ENCODE measurements at places on chromosomes 6 and 20. TPM values are rescaled to one million over a fixed set of nuclear protein-coding genes. Genes with fewer than 3 reads are reported as not detected.

GRCh38 chr6:49923826-49924225 lies 40.1 kb downstream of the DEFB114 start:
- DNase-seq = no peak

- DNase-seq = no peak
These were observed 4.5 kb downstream of the PI3 start for GRCh38 chr20:45179166-45179565.

DNA sequence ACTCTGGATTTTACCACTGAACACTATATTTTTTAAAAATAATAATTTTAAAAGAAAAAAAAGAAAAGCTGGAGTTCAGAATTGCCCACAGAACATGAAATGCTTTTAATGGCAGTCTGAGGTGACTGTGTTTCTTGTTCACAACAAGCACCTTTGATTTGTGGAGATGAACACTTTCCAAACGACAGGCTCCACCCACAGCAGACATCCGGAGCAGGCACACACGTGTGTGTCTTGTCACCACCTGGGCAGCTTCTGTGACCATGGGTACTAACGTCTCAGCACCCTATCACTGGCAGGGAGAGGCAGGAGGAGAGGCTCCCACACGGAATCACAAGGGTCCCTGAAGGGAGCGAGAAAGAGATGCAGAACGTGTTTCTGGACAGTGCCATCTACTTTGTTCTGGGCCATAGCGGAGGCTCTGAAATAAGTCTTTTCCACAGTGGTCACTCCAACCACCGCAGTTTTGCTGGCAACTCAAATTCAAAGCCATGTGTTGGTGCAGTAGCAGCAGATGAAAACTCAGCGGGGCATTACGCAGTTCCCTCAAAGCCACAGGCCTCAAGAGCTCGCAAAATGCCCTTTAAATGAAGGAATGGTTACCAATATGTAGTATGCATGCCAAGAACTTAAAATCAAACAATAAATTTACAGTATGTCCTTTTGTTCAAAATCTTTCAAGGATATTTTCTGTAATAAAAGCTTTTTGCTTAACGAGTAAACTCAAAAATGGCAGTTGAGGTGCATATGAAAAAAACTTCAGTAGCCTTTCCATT lies 242.2 kb downstream of the FOXC1 start:
- DNase-seq = no peak

The LAMA2 gene
- polyA plus RNA-seq = 31.1 TPM

DNA sequence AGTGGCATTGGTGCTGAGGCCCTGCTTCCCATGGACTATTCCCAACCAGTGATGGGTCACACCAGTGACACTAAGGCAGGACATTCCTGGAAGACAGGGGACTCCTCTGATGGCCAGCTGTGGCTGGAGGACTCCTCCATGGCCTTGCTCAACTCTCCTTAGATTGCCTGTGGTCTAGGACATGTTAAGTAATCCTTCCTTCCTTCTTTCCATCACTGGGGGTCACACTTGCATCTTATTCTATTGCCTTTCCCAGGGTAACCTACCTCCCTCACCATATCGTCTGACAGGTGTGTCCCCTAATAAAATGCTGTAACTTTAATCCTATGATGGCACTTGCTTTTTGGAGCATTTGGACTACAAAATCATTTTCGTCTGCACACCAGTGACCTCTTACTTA lies 24.5 kb upstream of the HLA-A start:
- DNase-seq = no peak

The WFDC12 gene
- not detected for polyA plus RNA-seq

DNA sequence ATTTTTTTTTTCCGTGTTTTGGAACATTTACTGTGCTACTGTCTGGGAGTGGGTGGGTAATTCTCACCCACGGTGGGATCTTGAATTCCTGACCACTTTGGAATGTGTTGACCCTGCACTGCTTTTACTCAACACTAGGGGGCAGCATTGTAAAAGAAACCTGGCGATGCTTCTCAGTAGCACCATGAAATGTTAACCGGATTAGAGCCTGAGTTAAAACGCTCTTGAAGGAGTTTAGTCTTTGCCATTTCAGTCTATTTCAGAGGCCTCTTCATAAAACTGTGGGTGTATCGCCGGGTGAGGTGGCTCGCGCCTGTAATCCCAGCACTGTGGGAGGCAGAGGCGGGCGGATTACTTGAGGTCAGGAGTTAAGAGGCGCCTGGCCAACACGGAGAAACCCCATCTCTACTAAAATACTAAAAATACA lies 114.4 kb upstream of the PRND start:
- no peak for DNase-seq

GRCh38 chr6:139082370-139082769 lies 52.5 kb upstream of the HECA start:
- DNase-seq = no peak

DNA sequence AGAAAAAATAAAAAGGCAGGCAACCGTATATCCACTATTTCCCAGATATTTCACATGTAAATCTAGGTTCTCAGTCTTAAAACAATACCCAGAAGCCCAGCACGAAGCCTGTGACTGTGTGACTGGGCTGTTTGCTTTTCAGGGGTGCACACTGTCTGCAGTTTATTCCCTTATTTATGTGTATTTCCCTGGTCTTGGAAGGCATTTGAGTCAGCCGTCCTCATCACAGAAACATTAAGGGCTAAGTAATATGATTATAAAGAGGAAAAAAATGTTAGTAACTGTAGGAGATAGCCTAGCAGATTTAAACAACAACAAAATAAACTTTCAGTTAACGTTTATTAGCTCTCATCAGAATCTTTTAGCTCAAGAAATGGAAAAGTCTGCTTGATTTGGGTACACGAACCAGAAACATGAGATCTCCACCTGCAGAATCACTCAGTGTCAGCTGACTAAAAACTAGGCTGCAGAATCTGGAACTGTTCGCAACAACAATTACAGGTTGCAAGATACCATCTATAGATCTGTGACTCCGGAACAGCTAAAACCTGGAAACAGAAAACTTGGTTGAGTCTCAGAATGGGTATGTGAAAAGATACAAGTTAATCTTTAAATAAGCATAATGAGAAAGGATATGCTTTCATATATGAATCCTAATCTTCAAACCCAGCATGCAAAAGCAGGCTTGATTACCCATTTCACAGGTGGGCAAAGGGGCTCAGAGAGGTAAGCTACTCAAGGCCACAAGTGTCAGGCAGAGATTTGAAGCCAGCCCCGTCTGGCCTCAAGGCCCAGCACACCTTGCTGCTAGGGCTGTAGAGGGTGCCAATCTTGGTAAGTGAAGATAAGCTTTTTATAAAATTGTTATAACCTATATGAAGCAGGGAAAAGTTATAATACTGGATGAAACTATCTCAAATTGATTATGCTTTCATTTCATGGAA lies 21.1 kb downstream of the GCLC start:
- DNase-seq = no peak

DNA sequence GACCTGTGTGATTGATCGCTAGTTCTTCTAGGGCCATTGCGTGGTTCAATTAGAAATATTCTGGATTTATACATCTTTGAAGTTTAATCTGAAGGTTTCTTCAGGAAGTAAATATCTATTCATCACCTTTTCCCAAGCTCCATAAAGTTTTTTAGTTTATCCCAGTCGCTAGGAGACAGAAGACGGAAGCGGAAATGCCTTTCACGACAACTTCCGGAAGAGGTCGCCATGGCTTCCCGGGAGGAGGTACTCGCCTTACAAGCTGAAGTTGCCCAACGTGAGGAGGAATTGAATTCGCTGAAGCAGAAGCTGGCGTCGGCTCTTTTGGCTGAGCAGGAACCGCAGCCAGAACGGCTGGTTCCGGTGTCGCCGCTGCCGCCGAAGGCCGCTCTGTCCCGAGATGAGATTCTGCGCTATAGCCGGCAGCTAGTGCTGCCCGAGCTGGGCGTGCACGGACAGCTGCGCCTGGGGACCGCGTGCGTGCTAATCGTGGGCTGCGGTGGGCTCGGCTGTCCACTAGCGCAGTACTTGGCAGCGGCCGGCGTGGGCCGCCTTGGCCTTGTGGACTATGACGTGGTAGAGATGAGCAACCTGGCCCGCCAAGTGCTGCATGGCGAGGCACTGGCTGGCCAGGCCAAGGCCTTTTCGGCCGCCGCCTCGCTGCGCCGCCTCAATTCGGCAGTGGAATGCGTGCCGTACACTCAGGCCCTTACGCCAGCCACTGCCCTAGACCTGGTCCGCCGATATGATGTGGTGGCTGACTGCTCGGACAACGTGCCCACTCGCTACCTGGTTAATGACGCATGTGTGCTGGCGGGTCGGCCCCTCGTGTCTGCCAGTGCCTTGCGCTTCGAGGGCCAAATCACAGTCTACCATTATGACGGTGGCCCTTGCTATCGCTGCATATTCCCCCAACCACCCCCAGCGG lies at the start of gene MOCS3:
MOCS3 (plus strand) TSS at position 204 of the 928 bp plus-strand sequence; CDS start at position 229, 25 bp downstream.
- DNase-seq = peak; percentile 90

- DNase-seq = no peak
These were observed 38.2 kb upstream of the JAG1 start for GRCh38 chr20:10711903-10712451.

DNA sequence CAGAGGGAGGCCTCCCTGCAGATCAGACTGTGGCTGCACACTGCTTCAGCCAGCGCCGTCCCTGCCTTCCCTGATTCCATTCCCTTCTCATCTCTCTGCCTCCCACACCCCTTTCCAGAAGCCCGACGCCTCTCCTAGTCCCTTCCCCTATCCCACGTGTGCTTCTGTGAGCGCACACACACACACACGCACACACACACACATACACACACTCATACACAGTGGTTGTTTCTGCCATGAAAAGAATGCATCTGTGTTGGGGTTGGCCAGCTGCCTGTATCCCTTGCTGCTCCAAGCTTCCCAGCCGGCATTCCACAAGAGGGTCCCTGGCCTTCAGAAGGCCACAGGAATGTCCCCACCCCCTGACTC lies 51.7 kb downstream of the MOCS1 start:
- DNase-seq = peak; percentile 67

DNA sequence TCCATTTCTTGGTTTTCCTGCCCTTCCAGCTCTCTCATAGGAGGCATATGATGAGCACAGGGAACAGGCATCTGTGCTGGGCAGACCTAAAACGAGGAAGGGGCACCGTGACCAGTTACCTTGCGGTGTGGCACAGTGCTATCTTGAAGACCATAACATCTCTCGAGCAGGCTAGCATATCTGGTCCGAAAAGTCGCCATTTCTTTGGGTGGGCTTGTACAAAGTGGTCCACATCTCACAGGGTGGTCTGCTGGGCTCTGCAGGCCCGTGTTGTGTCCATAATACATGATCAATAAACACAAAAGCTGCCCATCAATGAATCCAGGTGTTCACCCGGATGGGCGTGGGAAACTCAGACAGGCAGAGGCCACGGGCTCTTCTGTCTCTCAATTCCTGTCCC lies 115.7 kb downstream of the PHACTR3 start:
- no peak for DNase-seq

DNA sequence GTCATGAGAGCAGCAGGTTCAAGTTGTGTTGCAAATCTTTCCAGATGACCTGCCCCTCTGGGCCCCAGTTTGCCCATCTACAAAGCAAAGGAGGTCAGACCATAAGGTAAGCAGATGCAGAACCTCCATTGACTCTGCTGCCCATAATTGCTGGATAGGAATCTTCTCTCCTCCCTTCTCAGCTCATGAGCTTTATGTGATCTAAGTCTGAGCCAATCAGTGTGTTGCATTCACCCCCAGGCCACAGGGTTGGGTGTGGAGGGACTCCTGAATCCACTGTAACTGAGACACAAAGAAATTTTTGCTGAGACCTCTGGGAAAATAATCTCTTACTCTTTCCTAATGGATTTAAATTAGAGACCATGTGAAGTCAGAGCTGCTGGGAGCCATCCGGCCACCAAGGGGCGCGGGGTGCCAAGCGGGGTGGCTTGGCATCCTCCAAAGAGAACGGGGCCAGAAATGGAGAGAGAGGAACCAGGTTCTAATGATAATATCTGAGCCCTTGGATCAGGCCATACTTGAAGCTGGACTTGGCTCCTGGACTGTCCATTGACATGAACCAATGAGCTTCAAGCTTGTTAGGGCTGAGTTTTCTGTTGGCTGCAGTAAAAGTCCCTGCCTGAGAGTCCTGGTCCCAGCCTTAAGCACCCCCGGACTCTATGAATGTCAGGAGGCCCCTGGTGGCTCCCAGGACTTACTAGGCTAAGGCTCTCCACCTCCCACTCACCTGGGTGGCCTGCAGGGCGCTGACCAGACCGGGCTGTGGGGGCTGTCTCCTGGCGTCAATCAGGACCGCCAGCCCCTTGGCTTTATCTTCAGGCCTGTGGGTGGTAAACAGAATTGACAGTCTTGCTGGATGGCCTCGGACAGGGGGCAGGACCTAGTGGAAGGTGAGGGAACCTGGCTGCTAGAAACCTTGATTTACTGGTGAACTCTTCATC lies 32.8 kb downstream of the KIAA1755 start:
- no peak for DNase-seq

DNA sequence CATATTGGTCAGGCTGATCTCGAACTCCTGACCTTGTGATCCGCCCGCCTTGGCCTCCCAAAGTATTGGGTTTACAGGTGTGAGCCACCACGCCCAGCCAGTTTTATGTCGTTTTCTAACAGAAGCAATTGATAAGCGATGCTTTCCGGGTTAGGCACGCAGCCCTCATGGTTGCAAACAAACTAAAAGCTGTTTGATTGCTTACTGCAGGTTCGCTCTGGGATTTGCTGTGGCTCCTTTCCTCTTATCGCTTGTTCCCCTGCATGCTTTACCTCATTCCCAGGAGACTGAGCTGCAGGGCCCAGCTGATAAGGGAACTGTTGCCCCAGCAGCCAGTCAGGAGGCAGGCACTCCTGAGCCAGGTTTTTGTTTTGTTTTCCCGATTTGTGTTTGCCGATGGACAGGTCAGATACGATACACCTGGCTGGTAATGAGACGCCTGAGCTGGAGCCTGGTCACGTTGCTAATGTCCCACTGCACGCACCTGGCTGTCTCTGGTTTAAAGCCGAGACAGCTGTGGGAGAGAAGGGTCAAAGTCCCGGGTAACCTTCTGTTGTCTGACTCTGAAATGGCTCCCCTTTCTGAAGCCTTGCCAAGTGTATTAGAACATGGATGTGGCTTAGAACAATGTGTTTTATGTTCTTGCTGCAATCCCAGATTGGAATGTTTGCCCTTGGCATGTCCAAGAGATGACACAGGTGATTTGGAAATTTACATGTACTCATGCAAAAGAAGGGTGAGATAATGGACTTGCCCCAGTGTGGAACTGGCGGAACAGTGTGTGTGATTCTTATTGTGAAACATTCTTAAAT lies 19.9 kb downstream of the DSP start:
- DNase-seq = no peak
